CD4-positive, alpha-beta T cell treated with Interleukin-10 for 1 hour (primary cell): ENCODE measurements at places on chromosomes 4 and X.

GRCh38 chr4:173046818-173047217 is 121.8 kb upstream of the GALNT7 start:
- no peak for DNase-seq

- no peak for DNase-seq
Measured at GRCh38 chrX:16517039-16517605, 132.8 kb upstream of the S100G start.

DNA sequence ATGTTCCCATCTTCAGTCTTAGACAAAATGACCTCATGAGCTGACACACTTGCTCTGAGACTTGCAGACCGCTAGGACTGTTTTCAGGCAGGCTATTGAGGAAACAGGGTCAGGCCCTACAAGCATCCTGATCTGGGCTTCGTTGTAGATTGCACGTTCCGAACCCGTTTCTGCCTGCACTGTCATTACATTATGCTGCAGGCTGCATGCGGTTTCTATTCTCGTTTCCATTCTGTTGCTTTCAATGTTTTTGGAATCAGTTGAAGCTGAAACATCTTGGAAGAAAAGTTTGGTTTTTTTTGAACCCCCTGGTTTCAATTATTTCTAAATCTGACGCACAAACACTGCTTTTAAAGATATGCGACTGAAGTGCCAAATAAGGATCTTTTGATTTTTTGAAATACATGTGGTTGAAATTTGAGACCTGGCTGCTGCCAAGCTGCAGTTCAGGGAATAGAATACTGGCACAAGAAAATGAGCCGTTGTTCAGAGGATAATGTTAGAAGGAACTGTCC is 716.1 kb upstream of the INTU start:
- DNase-seq = no peak

DNA sequence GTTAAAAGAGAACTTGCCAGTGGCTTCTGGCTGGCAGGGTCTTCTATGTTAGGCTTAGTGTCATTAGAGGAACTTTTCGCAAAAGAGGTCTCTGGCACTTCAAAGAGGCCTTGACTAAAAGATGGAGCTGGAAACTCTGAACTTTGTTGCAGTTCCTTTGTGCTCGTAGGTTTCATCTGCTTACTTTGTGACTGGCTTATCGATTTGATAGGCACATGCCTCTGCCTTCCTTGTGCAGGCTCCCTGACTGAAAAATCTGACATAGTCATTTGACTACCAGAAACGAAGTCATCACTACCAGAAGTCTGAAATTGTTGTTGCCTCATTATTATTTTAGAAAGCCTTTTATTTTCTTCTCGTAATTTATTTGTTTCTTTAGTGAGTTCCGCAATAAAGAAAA is 93.9 kb upstream of the IL13RA1 start:
- DNase-seq = no peak

DNA sequence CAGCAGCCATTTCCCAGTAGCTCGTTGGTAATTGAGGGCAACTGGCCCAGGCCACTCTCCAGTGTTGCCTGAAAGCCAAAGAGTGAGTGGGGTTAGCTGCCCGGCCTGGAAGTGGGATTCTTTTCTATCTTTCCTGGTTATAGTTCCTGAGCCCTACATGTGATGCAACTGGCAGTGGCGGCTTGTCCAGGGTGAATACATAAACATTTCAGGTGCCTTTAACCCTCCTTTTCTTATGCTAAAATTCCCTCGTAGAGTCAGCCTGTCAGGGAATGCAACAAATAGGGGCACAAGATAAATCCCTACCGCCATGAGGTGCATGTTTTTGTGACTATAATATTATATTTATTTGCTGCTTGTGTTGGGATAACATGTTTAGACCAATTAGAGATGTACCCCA is 13.4 kb upstream of the HERC5 start:
- no peak for DNase-seq

GRCh38 chr4:151694961-151695720 is 65.7 kb downstream of the GATB start:
- DNase-seq = no peak

DNA sequence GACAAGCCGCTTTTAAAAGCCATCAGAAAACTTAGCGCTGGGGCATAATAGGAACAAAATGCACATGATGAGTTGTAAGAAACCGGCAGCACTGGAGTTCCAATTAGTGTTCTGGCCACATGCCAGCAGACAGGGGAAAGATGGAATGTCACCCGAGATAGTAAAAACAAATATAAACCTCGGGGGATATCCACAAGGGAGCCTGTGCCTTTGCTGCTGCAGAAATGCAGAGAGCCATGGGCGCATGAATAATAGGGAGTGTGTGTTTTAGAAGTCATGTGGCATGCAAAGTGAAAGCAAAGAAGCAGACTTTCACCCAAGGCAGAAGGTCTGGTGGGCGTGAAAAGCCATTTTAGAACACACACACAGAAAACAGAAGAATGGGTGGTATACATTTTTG is 19.1 kb downstream of the GPRASP3 start:
- no peak for DNase-seq

DNA sequence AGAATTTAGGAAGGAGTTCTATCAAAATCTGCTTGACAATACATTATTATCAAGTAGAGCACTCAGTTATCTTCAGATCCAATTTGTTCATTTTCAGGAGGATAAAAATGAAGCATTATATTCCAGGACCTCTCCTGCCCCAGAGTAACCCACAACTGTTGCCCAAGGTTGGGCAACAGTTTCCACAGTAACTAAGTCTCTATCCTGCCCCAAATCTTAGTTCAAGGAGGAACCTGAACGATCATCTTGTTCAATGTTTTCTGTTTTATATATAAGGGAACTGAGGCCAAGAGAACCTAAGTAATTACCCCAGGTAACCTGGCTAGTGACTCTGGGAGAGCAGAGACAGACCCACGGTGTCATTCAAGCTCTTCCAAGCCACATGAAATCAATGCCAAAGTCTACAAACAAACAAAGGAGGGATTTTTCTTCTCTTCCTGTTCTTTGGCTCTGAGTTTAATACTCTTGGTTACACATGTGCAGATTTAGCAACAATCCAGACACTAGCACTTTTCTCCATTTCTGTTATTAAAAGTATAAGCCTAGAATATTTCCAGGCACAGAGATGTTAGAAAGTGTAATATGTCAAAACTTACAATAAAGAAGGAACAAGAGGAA is 105.6 kb downstream of the C4orf51 start:
- DNase-seq = no peak

DNA sequence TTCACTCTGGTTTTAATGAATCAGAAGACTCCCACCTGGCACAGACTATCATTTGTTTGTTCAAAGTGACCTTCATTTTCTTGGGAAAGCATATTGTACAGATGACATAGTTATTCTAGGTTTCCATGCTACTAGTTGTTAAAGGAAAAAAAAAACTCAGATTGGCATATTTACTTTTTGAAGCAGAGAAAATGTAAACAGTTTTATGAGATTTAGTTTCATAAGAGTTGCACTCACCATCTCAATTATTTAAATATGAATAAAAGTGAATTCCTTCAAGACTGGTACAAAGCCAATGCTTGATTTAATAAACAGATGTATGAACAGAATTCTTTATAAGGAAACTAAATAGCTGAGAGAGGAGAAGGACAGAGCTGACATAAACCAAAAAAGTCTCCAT is 280.3 kb upstream of the UGT8 start:
- no peak for DNase-seq

GRCh38 chr4:159015841-159016240 is 87.0 kb upstream of the RAPGEF2 start:
- DNase-seq = no peak

GRCh38 chr4:78862314-78862737 is 76.9 kb downstream of the PAQR3 start:
- DNase-seq = no peak

DNA sequence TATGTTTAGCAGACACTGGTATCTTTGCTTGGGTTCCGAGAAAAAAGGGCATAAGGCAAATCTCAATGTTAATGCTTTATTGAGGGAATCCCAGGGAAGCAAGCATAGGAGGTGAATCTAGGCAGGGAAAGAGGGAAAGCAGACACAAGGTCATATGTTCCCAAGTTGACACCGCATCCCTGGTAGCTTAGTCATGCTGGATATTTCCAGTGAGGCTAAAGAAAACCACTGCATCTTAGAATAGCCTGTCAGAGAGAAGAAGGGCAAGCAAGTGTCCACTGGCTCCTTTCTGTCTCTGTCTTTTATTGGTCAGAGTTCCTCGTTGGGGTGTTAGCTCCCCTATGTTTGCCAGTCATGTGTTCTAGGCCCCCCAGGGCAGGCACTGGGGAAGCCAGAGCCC is 104.7 kb downstream of the NKX6-1 start:
- DNase-seq = no peak

- no peak for DNase-seq
Measured at GRCh38 chr4:73752424-73752823, 12.1 kb downstream of the CXCL8 start.

GRCh38 chr4:173056710-173057109 is 111.9 kb upstream of the GALNT7 start:
- no peak for DNase-seq

DNA sequence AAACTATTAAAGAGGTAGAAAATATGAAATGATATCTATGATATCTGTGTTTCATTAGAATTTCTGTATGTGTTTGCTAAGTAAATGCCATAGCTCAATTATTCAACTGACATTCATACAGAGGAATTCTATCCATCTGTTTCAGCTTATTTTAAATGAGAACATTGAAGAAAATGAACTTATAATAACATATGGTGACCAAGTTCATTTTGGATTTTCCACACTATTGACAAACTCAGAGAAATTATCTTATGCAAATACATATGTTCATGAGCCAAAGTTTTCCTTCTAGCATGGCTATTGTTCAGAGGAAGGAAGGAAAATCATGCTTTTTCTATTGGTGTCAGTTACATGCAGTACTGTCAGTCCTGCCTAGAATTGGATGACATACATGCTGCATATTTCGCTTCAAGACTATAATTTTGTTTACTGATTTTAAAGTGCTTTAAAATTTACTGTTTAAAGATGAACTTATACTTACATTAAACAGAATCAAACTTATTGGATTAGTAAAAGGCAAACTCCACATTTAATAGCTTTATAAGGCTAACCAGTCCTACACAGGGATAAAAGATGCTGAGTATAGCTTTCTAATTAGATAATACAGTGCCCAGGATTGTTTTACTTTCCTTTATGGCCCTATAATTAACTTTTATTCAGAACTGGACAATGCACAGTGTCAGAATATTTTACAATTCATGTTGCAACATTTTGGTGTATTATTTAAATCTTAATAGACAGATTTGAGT is 646.2 kb downstream of the TRAM1L1 start:
- no peak for DNase-seq

DNA sequence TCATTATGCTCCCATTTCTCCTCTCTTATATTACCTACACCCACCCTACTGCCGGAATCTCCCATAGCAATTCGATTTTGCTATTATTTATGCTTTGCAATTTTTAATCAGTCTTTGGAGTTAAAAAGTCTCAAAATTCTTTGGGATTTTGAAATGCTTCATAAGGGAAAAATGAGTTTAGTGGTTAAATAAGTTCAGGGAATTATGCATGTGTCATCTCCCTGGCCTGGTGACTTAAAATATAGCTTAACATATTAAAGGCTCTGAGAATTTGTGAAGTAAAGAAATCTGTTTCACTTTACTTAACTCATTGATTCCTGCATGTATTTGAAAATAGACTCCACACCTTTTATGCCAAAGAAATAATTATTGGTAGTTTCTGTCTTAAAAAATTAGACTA is 185.1 kb upstream of the DIPK2B start:
- no peak for DNase-seq

DNA sequence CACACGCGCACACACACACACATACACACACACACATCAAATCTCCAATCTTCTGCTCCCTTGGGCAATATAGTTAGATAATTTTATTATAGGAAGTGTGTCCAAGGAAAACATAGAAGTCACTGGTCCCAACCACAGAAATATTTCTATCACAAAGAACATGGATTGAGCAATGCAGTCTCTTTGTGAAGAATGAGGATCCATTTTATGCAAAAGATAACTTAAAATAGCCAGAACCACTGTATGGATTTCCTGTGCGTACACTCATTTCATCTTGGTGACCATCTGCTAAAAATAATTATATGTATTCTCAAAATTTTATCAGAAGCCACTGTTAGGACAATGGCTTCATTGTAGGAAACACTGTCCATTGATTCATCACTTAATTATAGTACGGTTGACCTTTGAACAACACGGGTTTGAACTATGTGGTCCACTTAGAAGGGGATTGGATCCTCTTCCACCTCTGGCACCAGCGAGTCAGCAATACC is 169.6 kb upstream of the MXRA5 start:
- DNase-seq = no peak

DNA sequence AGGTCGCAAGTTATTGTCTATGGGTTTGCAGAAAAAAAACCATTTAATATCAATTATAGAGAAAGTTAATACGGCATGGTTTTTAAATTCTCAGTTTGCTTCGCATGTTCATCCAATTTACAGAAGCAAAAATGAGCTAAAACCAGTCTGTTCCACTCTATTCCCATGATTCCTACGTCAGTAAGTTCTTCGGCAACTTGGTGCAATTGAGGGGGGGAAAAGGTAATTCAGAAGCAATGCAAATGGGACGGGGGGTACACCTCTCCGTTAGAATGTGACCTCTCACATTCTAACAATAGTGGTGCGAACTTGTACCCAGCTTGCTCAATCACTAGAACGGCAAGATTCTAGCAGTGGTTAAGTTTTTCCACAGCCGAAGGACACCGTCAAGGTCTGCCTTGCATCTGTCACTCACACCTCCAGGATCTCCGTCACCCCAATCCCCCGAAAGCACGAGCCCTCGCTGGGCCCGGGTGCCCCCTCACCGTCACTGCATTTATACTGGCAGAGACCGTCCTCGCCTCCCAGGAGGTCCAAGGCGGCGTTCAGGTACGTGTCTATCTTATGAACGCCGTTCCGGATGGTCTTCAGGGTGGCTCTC is 653 bp downstream of the PLA2G12A start:
- no peak for DNase-seq

GRCh38 chrX:68684919-68685304 is 37.4 kb downstream of the STARD8 start:
- no peak for DNase-seq

GRCh38 chrX:148634591-148634990 is 134.2 kb downstream of the AFF2 start:
- DNase-seq = no peak

- DNase-seq = no peak
Measured at GRCh38 chr4:48570646-48571220, 80.7 kb downstream of the ZAR1 start.

DNA sequence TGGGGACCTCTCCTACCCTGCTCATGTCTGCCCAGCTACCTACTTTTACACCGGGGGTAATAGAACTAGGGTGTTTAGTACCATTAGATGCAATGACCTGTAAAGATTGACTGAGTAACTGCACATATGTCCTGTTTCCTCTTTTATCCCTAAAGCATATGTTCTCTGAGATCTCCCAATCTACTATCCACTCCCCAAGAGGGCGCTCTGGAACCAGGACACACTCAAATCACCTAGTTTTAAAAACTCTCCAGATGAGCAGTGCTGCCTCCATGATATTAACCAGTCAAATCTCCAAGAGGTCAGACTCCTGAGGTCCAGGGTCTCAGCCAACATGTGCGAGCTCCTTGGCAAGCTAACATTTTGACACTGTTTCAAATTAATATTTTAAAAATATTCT is 87.0 kb upstream of the TSPAN5 start:
- no peak for DNase-seq

- DNase-seq = no peak
Measured at GRCh38 chr4:826508-827208, 729 bp upstream of the CPLX1 start.
